ENCODE measurements at places on chromosomes 1 and 21.

- DNase-seq = no peak
Measured at GRCh38 chr1:19973616-19974015, 5.8 kb downstream of the PLA2G2A start.

GRCh38 chr1:82486969-82487368 lies 686.2 kb downstream of the ADGRL2 start:
- DNase-seq = no peak

DNA sequence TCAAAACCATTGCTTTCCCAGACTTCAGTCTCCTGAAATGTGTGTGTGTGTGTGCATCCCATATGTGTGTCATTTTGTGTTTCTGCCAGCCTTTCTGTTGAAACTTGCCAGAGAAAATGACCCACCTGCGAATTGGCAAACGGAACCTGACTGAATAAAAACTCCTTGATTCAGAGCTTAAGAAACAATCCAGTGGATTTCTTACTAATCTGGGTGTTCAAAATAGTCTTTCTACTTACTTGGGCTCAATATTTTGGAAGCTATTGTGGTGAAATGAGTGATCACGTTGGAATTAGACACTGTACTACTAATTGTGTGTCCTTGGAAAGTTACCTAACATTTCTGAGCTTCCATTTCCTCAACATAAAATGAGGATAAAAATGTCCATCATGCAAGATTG lies 138.9 kb upstream of the ERG start:
- DNase-seq = no peak

DNA sequence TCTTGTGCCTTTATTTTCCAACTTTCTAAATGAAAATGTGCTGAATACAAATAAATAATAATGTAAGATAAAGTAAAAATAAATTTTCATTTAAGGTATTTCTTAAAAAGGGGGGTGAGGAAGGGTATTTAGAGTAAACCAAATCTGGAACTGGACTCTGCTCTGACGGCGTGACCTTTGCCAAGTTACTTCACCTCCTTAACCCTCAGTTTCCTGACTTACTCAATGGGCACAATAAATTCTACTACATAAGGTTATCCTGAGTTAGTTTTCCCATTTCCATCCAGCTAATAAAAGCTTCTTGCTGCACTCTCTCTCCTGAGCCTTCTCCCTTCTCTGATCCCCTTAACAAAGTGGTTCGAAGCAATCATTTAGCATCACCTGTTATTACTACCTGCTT lies 93.9 kb downstream of the NID1 start:
- DNase-seq = no peak

- DNase-seq = no peak
Measured at GRCh38 chr1:63713627-63714481, 60.0 kb upstream of the ROR1 start.

DNA sequence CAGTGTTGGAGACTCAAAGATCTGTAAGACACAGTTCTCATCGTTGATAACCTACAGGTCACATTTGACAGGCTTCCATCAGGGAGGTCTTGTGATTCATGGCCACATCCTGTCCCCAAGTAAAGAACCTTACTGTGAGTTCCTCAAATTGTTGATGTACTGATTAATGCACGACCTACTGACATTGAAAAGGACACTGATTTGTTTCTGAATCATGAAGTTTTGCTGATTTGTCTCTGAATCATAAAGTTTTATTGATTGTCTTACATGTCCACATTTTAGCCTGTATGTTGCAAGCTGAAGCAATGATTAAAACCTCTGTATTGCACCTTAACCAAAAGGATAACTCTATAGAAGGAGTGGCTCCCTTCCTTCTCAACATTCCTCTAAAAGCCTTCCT lies 476.3 kb upstream of the RUNX1 start:
- DNase-seq = no peak

Measured in germinal center (tissue), 1 donor.